ENCODE measurements at places on chromosomes 4 and X.

DNA sequence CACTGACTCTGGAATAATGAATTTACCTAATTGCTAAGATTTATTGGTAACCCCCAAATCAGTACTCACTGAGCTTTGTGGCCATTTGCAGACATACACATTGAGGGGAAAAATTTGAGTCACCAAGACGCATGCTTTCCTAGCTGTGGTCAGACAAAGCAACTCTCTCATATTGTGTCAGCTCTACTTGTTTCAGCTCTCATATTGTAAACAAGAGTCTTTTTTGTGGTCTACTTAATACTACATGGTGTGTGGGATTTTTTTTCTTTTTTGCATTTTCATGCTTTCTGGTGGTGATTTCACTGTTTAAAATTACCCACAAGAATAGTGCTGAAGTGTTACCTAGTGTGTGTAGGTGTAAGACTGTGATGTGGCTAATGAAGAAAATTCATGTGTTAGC is 428.2 kb upstream of the GALNT7 start:
- DNase-seq = no peak

DNA sequence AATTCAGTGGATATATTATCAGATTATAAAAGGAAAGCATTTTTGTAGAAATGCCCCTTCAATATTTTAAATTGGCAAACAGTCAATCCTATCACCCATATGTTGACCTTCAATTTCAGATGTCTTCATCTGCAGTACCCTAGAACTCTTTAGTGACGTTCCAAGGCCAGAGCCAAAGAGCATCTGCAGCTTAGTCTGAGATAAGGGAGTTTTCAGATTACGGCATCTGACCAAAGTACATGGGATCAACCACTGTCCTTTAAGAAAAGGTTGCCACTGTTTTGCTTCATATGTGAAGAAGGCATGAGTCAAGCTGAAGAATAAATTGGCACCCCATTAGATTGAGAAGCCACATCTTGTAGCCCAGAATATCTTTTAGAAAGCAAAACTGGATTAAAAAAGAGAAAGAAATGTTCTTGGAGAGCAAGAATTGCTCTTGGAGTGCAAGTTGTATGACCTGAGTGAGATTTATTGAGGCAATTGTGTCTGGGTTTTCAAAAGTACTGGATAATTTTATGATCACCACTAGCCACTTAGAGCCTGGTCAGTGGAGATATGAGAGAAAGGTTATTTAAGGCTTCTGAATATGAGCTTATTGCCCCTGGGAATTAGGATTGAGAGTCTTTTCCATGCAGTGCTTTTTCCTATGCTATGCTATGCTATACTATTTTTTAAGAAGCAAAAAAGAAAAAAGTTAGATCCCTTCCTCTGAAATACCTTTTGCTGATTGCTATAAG is 251.9 kb upstream of the NR3C2 start:
- no peak for DNase-seq

DNA sequence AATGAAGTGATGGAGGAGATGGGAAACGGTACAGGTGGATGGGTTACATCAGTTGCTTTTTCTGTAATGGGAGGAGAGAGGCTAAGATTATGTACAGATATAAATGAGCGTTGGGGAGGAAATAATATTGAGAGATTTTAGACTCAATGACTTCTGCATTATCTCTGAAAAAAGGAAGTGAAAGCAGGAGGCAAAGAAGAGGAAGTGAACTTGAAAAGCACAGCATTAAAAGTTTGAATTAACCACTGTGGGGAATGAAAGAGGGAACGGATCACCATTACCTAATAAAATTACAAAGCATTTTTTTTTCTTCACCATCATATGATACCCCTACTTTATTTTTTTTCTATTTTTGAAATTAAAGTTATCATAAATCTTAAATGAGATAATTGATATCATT is 1025.5 kb downstream of the RPA4 start:
- no peak for DNase-seq

- DNase-seq = no peak
These were observed 91.9 kb downstream of the GPC4 start for GRCh38 chrX:133323431-133323830.

DNA sequence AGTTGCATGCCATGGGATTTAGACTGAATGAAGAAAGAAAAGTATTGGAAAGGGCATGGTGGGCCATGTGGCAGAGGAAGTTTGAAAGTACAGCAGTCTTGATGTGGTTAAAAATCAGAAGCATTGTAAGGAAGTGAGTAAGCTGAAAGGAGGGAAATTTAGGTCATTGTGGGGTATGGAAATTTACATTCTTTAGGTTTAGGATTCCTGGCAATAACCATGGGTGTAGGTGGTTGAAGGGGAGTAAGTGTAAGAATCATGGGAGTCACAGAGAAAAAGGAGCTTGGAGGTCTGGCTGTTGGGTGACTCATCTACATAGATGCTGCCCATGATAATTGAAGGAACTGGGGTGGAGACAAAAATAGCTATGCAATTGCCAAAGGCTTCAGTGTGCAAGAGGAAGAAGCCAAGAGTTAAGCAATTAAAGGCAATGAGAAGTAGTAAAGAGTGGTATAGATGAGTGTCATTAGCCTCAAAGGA is 243.8 kb upstream of the LDB2 start:
- DNase-seq = no peak

- DNase-seq = no peak
These were observed 61.7 kb upstream of the RELL1 start for GRCh38 chr4:37747772-37748330.

- no peak for DNase-seq
These were observed 206.0 kb upstream of the RPS6KA3 start for GRCh38 chrX:20472620-20473258.

DNA sequence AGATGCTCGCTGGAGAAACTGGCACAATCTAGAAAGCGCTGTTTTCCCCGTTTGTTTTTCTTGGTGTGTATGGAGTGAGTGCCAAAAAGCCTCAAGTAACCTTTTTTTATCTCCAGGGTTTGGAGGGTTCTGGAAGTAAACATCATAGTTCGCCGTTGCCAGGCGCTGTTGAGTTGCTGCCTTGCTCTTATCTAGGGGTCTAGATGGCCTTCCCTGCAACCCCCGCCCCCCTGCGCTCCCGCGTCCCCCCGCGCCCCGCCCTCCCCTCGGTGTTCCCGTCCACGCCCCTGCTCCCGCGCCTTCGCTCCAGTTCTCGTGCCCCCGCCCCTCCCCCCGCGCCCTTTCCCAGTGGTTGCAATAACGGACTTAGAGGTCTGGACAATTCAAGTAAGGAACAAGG is 555 bp upstream of the GCNA start:
- DNase-seq = no peak

DNA sequence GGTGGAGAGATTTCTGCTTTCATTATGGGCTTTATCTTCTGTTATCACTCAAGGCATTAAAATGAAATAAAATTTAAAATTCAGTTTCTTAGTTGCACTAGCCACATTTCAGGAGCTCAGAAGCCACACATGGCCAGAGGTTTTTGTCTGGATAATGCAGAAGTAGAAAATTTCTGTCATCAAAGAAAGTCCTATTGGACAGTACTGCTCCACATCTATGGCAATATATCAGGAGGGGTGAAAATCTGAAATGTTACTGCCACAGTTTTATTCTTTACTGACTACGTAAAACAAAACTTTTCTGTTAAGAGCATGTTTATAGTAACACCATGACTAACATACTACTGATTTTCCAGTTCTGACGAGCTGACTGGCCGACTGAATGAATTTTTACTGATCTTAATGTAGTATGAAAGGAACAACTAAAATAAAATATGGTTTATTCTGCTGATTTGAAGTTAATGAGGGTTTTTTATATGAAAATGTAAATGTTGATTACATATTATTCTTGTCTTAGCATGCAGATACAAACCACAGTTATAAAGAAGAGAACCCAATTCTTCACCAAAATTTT is 264.0 kb upstream of the HAND2 start:
- DNase-seq = no peak

DNA sequence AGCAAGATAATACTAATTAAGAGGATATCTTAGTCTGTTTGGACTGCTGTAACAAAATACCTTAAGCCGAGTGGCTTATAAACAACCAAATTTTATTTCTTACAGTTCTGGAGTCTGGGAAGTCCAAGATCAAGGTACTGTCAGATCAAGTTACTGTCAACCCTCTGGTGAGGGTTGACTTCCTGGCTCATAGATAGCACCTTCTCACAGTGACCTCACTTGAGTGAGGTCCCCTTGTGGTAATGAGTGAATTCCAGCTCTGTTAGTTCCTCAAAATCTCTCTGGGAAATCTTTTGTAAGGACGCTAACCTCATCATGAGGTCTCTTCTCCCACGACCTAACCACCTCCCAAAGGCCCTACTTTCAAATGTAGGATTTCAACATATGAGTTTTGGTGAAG is 36.9 kb upstream of the ADGRA3 start:
- no peak for DNase-seq

- DNase-seq = no peak
These were observed 47.6 kb downstream of the GRK4 start for GRCh38 chr4:3010998-3011397.

- DNase-seq = no peak
These were observed 7.2 kb upstream of the IDS start for GRCh38 chrX:149512225-149512885.

- DNase-seq = no peak
These were observed 1155.5 kb upstream of the PABPC4L start for GRCh38 chr4:135357091-135357490.

GRCh38 chr4:111618908-111619307 is 526.3 kb upstream of the FAM241A start:
- no peak for DNase-seq

DNA sequence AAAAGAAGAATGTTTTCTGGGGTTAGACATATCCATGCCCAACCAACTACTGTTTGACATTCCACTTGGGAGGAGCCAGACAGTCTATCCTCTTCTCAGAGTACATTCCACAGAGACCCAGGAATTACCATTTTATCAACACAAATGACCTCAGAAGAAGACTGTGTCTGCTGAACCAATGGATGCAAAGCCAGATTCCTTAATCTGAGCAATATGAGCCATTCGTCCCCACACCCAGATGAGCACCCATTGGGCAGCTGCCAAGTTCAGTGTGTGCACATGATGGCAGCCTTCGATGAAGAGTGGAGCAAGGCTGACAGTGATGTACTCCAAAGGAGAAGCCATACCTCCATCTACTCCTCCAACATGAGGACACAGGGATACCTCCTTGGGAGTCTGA is 111.3 kb downstream of the ZNF674 start:
- DNase-seq = no peak

- no peak for DNase-seq
These were observed 118.5 kb upstream of the NRK start for GRCh38 chrX:105703876-105704275.

DNA sequence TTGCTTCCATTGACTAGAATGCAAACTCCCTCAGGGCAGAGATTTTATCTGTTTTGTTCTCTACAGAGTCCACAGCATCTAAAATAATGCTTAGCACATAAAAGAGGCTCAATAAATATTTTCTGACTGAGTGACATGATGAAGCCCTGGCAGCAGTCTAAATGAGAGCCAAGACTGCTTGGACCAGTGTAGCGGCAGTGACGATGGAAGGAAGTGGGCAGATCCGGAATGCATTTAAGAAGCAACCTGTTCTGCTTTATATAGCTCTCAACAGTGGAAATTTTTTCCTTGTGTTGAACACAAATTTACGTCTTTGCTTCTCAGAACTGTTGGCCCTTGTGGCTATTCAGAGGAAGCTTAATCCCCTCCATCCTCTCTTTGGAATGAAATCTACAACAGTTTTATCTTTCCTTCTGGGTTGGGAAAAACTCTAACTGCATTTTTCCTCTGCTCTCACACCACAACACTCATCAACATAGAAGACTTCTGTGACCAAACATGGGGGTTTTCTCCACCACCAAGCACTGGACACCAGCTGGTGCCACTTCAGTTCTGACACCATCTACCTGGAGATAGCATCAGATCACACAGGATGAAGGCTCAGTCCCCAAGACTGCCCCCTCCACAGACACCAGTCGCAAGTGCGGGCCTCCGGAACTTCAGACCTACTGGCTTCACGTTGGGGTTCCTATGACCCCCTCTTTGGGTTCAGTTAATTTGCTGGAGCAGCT is 7.0 kb upstream of the BEND4 start:
- no peak for DNase-seq

DNA sequence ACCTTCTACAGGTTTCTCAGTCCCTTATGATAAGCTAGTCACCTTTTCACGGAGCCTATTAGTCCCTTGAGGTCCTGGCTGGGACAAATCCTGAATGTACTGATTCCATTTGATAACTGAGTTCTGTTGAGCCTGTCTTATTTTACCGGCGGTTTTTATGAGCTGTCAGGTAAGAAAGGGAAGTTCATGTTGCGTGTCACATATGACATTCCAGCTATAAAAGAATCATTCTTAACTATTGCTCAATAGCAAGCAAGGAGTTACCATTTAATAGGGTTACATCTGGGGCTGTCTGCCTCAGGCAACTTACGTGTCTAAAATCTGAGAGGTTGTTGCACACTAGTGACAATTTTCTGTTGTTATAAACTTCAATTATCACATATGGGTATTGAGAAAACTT is 394.6 kb downstream of the TECRL start:
- DNase-seq = no peak

GRCh38 chr4:5592272-5592671 is 116.1 kb downstream of the EVC2 start:
- no peak for DNase-seq

- no peak for DNase-seq
These were observed 51.8 kb upstream of the BCOR start for GRCh38 chrX:40149286-40150175.

All from activated CD4-positive, CD25-positive, alpha-beta regulatory T cell treated with anti-CD3 and anti-CD28 coated beads, Interleukin-2, amount 50 U/mL, for 72 hours (primary cell).